ENCODE measurements at places on chromosomes 13 and 19.
A peak's percentile ranks its signal among the peaks of the same experiment; 100 is the strongest.

DNA sequence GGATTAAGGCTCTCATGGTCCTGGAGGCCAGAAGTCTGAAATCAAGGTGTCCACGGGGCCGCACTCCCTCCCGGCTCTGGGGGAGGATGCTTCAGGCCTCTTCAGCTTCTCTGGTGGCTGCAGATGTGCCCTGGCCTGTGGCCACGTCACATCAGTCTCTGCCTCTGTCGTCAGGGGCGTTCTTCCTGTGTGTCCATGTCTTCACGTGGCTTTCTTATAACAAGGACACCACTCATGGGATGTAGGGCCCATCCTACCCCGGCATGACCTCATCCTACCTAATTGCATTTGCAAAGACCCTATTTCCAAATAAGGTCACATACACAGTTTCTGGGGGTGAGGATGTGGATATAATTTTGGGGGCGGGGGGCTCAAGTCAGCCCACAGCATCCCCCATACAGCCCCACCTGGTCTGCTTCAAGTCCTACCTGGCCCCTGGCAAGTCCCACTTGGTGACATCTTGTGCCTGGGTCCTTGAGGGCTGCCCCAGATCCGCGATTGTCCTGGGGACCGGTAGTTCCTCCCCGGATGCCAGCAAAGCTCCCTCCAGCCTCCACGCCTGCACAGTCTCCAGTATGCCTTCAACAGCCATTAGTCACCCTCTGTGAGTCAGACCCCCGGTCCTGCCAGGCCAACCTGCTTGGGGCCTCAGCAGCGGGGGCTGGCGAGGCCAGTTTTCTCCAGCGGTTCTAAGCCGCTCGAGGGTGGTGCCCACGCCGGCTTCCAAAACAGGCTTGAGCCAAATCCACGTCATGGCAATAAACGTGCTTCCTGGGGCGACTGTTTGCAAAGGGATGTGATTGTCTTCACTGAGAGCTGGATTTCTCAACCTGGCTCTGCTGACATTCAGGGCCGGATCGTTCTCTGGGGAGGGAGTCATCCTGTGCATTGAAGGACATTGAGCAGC, 32.2 kb downstream of the MYO9B start:
- DNase-seq = no peak

DNA sequence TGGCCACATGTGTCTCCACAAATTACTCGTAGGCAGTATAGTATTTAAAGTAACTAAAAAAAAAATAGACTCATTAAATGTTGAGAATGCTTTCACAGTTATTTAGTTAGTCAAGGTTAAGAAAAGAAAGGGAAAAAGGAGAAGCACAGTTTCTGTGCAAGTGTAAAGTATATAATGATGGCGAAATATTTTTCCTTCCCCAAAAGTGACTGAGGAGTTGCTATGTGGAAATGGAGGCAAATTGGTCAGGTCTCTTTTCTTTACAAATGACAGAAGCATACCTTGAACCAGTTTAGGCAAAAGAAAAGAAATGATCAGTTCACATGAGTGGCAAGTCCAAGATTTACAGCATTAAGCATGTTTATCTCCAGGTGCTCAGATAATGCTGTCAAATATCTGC, 18.0 kb downstream of the CSNK1A1L start:
- DNase-seq = no peak

DNA sequence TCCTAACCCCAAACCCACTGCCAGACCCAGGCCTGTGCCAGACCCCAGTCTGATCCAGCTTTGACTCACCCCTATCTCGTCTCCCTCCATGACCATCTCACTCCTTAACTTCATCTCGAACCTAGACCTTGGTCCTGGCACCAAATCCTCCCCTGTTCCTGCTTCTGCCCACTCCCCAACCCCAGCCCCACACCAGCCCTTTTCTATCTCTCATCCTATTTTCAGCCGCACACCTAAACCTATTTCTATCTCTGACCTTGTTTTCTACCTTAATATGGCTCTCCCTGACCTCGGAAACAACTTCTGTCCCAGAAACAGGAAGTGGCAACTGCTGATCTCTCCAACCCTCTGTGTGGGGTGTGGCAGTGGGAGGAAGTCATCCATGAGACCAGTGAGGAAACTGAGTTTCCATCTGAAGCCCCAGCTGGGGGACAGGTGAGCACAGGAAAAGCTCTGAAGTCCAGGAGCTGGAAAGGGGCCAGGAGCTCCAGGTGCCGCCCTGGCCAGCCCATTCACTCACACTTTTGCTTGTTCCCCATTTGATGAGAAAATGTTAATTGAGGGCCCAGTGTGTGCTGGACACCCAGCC, 13.7 kb downstream of the PTH2 start:
- DNase-seq = no peak

DNA sequence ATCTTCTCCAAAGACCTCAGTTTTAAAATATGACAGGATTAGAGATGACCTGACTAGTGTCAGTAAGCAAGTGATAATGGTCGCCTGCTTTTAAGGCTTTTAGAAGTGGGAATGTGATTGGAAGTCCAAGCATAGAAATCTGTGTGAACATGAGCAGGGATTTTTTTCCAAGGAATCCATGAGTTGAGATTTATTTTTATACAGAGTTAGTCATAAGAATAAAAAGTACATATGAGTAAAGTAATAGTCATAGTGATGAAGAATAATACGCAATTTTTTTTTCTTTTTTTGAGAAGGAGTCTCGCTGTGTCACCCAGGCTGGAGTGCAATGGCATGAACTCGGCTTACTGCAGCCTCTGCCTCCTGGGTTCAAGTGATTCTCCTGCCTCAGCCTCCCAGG, 1.6 kb downstream of the ZNF546 start:
- DNase-seq = no peak

DNA sequence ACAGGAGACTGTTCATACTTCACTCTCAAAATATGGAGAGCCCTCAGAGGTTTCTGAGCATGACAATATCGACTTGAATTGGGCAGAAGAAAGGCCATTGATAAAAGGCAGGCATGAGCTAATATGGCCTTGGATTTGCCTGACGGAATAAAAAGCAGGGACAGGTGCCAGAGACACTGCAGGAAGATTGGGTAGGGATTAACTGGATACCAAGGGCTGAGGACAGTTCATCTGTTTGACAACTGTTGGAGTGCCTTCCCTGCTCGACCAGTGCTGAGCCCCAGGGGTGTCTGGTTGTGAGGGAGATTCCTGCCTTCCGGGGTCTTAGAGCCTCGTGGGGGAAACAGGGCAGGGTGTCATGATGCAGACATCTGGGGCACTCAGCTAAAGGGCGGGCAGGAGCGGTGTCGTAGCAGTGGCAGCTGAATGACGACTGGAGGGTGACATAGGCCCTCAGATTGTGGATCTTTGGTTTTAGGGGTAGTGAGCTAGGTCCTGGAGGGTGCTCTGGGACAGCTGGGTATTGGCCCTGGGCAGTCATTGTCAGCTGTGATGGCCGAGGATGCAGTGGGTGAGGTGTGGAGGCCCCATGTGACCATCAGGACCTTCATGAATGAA, 12.3 kb downstream of the GATAD2A start:
- no peak for DNase-seq

- DNase-seq = no peak
These were observed at the start of gene URAD for GRCh38 chr13:27988520-27988919. Gene URAD (minus strand): TSS chr13:27988693. CDS start chr13:27988637, 56 bp downstream.

DNA sequence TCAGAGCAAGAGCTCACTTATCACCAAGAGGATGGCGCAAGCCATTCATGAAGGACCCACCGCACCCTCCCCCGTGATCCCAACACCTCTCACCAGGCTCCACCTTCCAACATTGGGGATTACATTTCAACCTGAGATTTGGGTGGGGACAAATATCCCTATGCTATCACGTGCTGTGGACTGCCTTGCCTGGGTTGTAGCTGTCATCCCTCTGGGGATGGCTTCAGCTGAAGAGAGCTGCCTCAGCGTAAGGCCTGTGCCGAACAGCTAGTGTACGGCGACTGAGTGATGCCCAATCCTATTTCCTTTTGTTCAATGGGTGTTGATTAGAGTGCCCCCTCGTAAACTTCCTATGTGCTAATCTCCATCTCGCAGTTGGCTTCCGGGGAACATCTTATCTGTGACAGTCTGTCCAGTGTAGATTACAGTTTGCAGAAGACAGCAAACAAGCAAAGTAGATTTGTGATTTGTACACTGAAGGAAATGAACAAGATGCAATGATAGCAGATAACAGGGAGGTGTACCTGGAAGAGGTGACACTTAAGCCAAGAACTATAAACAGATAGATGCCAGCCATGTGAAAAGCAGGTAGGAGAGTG, 11.8 kb upstream of the RCBTB1 start:
- DNase-seq = no peak

- DNase-seq = no peak
These were observed 1.1 kb upstream of the LSR start for GRCh38 chr19:35247526-35248309.

GRCh38 chr19:55487924-55488687, at the start of gene SSC5D:
Gene SSC5D (plus strand): TSS chr19:55488436. CDS start chr19:55488590, 154 bp downstream.
- DNase-seq = no peak

DNA sequence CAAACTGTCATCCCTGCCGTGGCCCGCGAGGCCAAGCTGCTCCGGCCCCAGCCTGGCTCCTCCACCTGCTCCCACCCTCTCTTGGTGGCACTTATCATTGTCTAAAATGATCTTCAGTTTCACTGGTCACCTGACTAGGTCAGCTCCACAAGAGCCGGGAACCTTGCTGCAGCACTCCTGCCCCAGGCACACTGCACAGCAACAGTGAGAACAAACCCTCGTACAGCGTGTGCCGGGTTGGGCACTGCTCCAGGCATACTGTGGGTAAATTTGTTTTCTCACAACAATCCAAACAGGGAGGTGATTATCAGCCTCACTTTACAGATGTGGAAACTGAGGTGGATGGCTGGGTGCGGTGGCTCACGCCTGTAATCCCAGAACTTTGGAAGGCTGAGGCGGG, 8.9 kb downstream of the DEDD2 start:
- no peak for DNase-seq

- DNase-seq = no peak
These were observed 28.8 kb upstream of the F7 start for GRCh38 chr13:113076681-113077401.

DNA sequence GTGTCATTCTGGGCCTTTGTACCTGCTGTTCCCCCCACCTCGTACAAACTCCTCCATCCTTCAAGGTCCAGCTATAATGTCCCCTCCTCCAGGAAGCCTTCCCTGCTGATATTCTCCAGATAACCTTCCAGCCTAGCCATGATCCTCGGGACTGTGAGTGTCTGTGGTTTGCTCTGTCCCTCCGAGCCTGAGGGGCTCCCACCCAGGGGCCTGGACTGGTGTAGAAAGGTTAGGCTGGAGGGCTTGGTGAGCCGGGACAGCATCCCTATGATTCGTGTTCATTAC, 2.9 kb upstream of the COMP start:
- DNase-seq = no peak

GRCh38 chr13:61246351-61246750, 169.3 kb downstream of the PCDH20 start:
- no peak for DNase-seq

GRCh38 chr13:62278271-62278670, 862.6 kb upstream of the PCDH20 start:
- no peak for DNase-seq

DNA sequence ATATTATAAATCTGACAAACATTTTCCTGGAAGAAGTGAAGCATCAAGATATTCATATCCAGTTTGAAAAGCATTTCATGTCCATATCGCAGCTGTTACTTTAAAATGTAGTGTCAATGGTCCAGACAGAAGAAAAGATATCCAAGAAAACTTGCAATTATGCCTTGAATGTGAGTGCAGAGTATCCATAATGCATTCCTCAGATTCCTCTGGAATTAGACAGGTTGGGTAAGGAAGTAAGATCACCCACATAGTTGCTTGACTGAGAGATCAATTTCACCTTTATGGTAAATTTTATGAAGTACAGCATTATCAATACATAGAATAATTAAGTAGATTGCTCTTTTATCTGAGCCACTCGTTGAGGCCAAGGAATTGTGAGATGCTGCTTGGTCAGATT, 327.0 kb upstream of the SLITRK5 start:
- no peak for DNase-seq

- no peak for DNase-seq
These were observed 28.7 kb downstream of the TMEM161A start for GRCh38 chr19:19109601-19110000.

DNA sequence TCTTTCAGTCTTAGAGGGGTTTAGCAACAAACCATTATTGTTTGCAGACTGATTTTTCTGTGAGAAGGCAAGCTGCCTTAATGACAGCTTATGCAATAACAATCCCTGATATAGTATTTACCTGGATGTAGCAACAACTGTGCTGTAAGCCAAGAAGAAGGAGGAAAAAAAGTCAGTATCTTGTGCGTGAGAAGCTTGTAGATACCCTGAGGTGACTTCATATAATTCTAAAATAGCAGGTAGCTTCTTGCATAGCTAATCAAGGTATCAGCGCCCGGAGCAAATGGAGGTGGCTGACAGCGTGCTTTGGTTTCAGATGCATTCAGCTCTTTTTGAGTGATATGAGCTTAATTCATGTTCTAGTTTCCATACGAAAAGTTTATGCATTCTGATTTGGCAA, 309.8 kb downstream of the KLF5 start:
- no peak for DNase-seq

DNA sequence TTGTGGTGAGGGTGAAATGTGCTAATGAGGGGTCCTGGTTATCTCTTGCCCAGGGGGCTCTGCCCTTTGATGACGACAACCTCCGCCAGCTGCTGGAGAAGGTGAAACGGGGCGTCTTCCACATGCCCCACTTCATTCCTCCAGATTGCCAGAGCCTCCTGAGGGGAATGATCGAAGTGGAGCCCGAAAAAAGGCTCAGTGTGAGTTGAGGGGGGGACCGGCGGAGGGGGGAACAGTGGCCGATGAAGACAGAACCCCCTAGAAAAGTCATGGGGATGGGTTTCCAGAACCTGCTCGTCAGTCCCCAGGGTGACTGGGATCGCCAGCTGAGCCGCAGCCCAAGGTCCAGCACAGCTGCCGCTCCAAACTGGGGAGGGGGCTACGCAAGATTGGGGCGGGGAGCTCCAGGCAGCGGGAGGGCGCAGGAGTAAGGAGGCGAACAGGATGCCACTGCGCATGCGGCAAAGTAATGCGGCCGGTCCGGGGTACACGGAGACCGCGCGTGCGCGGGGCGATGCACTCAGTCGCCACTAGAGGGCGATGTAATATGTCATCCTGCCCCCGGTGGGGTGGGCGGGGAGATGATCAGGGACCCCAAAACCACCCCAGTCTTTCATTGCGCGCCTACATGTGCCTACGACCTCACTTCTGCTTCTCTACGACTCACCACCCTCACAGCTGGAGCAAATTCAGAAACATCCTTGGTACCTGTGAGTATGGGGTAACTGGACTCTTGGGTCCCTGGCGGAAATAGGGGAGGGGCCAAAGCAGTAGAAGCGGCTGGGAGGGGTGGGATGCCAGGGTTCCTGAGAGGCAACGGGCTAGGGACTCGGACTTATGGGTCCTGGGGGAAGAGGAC, 17.9 kb downstream of the BRSK1 start:
- DNase-seq = no peak

GRCh38 chr13:48302871-48303358, 636 bp upstream of the RB1 start:
- peak; percentile 35 for DNase-seq
